ENCODE measurements at places on chromosomes 6 and 20. TPM values are rescaled to one million over a fixed set of nuclear protein-coding genes. Genes with fewer than 3 reads are reported as not detected.
A peak's percentile ranks its signal among the peaks of the same experiment; 100 is the strongest.

LHFPL5 gene
- total RNA-seq = not detected

CENPW gene
- 3.8 TPM for total RNA-seq

SLX4IP gene
- total RNA-seq = 11.1 TPM

CCM2L gene
- 8.2 TPM for total RNA-seq

RIPPLY2 gene
- 0.86 TPM for total RNA-seq

RIMS4 gene
- total RNA-seq = 0.44 TPM

ARFGEF3 gene
- total RNA-seq = 40.1 TPM

TPX2 gene
- 0.81 TPM for total RNA-seq

C20orf96 gene
- 10.4 TPM for total RNA-seq

ADGRF5 gene
- 25.9 TPM for total RNA-seq

NKAPL gene
- total RNA-seq = 1.4 TPM

SNX3 gene
- 150 TPM for total RNA-seq

C20orf144 gene
- not detected for total RNA-seq

RALGAPB gene
- 67.9 TPM for total RNA-seq

ULBP2 gene
- total RNA-seq = 3.0 TPM

ANGPT4 gene
- total RNA-seq = 0.99 TPM

SIM1 gene
- total RNA-seq = 5.3 TPM

GRCh38 chr20:58584881-58585752, 66.0 kb upstream of the STX16 start:
- no peak for DNase-seq

GRCh38 chr6:5205877-5206850, 54.6 kb downstream of the LYRM4 start:
- DNase-seq = peak; percentile 46

DNA sequence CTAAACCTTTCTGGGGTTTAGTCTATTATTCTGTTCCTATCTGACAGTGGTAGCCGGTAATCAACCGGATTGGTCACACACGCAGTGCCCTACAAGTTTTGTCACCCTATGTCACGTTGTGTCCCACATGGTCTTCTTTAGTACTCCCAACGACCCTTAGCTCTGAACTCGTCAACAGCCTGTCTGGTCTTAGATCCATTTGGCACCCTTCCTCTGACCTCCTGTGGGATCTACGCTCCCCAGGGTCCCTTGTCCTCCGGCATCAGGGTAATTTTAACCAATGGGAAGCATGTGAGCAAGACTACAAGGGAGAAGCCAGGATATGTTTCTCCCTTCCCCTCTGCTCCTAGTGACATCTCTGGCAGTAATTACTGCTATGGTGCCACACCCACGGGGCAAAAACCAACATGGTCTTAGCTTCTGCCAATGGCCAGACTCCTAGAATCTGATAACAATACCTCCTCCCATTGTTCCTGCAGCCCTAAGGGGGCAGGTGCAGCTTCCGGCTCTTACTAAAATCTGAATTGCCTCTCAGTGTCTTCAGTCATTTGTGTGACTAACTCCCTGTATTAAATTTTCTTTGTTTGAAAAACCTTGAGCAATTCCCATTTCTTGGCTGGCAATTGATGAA, 56.6 kb downstream of the MAFB start:
- no peak for DNase-seq

DNA sequence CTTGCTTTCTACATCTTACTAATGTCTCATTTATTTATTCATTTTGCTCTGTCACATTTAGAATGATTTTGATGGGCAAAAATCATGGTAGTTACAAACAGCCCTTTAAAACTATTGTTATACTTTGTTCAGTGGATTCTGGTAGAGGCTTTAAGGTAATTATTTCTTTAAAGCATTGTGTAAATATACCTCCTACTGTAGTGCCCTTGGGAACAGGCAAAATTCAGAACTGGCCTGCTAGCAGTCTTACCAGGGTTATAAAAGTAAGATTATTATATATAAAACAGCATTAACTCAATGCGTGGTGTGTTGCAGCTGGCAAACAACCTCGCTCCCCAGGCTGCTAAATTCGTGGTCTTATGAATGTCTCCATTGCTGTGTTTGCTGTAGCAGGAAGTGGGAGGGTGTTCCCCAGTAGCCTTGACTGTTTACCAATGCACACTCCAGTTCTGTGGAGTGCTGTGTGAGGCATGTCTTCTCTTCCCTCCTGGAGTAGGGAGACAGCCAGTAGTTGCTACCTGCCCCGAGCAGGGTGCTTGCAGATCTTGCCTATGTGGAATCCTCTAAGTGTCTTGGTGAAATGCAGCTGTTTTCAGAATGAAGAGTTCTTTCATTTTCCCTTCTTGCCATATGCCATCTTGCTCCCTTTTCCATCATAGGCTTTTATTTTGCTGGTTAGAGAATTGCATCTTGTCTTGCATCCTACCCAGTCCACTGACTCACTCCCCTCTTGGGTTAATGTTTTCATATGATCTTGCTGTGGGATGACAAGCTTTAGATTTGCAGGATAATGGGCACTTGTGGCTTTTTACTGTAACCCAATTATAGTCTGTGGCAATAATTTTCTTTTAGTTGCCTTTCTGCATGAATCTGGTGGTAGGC, 45.3 kb downstream of the IGF2R start:
- no peak for DNase-seq

- no peak for DNase-seq
Measured at GRCh38 chr6:54578261-54578660, 268.3 kb upstream of the FAM83B start.

DNA sequence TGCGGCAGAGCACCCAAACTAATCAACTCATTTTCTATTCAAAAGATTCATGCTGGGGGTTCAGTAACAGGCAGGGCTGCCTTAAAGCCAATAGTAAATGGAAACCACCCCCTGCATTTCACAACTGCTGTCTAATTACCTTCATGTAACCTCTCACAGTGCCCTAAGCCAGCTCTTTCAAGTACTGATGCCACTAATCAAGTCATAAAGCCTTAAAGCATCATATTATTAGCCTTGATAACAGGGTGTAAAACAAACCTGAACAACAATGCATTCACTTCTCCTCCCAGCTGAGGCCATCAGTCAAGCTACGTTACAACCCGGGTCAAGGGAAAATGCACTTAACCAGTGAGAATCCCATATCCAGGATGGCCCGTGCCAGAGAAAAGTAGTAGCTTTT, 33.0 kb downstream of the TRERF1 start:
- no peak for DNase-seq

DNA sequence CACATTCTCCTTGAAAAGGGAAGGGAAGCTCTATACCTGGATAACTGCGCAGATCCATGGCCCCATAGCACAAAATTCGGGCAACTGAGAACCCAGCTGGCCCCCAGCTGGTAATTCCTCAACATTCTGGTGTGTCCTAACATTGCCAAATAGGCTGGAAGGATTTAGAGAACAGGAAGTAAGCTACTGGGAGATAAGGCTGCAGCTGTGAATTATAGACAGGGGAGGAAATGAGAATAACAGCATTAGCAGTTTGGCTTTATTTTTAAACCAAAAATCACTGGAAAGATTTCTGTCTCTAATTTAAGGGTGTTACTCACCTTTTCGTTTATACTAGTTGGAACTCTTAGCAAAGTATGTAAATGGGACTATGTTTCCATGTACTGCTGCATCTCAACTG, 97.2 kb downstream of the TULP4 start:
- no peak for DNase-seq

- no peak for DNase-seq
Measured at GRCh38 chr6:157249826-157250225, 73.5 kb downstream of the TMEM242 start.

DNA sequence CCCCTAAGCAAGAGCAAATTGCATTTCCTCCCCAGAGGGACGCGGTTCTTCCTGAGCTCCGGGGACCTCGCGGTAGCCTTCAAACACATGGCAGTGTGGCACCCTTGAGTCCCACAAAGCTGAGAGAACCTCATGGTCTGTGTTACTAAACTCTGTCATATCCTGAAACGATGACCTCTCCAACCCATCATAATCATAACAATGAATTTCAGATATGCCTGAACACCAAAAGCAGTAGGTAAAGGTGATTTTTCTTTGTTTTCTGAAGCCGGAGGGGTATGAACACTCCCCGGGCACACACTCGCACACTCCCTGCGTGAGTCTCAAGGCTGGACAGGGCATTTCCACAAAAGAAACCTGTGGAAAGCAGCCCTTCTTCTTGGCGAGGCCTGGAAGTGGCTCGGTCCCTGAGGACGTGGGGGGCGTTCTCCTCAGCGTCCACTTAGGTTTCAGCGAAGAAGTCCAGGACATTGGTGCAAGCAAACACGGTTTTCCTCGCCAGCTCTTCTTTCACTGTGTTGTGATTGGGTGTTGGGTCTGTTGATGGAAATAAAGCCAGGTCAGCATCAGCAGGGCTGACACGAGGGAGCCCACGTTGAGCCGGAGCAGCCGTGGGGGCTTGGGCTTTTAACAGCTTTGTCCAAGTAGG, 183.4 kb downstream of the ERMARD start:
- DNase-seq = no peak

GRCh38 chr6:129672881-129673631, 36.9 kb downstream of the ARHGAP18 start:
- no peak for DNase-seq

DNA sequence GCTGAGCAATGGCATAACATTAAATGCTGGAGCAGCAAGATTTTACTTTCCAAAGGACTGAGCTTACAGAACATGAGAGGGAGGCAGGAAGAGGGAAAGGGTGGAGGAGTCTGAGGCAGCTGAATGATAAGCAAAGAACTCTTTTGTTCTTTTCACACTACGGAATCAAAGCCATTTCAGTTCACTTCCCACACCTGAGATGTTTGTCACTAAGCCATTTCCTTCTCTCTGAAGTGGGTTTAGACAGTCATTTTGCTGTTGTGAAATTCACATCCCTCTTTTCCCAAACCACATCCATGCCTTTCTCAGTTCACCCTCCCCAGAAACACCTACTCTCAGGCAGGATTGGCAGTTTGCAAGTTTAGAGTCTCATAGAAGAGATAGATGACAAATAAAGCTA, 267.9 kb downstream of the ADGRG6 start:
- no peak for DNase-seq

DNA sequence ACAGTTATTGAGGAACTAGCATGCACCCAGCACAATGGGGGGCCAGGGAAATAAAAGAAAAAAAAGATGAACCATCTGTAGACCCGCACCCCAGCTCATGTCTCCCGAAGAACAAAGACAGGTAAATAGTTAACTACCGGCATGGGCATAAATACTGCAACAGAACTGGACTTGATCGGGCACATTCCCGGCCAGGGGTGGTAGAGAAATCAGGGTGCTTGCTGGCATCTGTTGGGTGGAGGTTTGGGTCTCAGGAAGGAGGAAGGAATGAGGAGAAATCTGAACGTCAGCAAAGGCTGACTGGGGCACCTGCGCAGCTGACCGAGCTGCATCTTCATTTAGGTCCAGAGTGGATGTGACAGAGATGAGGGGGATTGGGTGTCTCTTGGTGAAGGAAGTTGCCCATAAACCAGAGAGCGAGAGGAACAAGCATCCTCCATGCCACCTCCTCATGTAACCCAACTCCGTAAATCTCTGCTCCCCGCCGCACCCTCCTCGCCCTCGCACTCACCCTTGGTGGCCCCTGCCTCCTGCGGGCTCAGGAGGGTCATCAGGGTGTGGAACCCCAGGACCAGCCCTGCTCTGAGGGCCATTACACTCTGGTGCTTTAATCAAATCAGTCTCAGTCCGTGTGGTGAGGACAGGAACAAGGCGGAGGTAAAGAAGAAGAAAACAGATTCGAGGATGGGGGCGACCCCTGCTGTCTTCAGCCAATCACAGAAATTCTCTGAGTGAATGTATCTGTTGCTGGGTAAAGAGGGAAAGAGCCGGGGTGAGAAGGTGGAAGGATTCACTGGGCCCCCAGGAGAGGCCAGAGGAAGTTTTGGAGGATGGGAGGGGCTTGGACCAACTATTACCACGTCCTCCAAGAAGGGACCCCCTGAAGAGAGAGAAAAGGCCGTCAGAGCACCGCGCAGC, at the start of gene HLA-DOA:
Gene HLA-DOA (minus strand): TSS at position 648 of the 918 bp plus-strand sequence.
- DNase-seq = peak; percentile 64

GRCh38 chr20:346640-347316, at the start of gene NRSN2:
Gene NRSN2 (plus strand): TSS chr20:347111. CDS start chr20:349644, 2,533 bp downstream.
- peak; percentile 75 for DNase-seq

DNA sequence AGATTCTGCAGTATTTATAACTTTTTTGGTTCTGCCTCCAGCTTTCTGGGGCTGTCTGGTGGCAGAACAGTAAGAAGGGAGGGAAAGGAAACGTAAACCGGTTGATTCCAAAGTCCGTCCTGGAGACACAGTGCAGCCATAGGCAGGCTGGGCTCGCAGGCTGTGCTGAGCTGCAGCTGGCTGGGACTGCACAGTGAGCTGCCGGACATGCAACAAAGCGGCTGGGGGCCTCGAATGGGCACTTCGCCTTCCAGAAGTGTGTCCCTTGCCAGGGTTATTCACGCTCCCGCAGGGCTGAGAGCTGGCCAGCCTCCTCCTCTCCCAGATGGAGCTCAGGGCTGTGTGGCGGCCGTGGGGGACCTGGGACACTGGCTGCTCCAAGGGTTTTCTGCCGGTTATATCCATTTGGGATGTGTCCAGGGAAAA, 78.1 kb upstream of the CD93 start:
- peak; percentile 41 for DNase-seq

- no peak for DNase-seq
Measured at GRCh38 chr6:4675121-4675520, 101.1 kb upstream of the CDYL start.

DNA sequence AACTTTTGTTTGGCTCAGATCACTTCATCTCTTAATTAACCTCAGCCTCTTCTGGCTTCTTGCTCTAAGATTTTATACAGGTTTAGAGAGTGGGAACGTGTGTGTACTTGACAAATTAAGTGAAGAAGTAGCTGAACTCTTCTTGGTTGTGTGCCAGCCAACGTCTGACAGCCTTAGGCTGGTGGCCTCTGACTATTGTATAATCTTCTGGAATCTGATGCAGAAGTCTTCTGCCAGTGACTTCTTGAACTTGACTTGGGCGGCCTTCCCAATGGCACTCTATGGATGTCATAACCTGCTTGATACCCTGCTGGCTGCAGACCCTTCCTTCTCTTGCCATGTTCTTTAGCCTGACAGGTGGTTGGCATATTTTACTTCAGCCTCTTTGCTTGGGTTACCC, 660.5 kb downstream of the DOK5 start:
- no peak for DNase-seq

DNA sequence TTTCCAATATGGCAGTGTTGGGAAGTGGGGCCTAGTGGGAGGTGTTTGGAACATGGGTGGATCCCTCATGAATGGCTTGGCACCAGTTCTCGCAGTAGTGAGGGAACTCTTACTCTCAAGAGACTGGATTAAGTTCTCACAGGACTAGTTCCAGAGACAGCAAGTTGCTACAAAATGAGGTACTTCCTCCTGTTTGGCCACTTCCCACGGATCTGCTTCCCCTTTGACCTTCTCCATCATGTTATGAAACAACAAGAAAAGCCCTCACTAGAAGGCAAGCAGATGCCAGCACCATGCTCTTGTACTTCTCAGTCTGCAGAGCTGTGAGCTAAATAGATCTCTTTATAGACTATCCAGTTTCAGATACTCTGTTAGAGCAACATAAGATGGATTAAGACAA, 3.1 kb downstream of the RSPH3 start:
- no peak for DNase-seq

DNA sequence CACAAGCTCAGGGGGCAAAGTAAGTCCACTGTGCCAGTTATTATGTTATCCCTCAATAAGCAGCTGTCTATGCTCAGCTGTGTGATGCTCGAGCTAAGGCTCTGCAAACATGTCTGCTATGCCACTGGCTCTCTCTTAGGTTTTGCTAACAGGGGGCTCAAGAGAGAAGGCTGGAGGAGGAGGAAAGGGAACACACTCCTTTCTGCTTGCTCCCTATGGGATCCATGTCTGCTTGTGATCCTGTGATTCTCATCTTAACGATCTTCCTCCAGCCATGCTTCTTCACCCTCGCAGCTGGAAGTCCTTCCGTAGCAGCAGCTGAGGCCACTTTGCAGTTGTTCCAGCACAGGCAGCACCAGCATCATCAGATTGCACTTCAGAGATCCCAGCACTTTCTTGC, 37.0 kb upstream of the IGF2R start:
- no peak for DNase-seq

GRCh38 chr6:108585359-108585758, 24.6 kb downstream of the FOXO3 start:
- no peak for DNase-seq

Measured in ureter (tissue), 1 donor.